Activated CD4-positive, alpha-beta T cell treated with anti-CD3 and anti-CD28 coated beads, Interleukin-2, amount 50 U/mL, for 16 hours (primary cell): ENCODE measurements at places on chromosomes 2 and 18.
A peak's percentile ranks its signal among the peaks of the same experiment; 100 is the strongest.

DNA sequence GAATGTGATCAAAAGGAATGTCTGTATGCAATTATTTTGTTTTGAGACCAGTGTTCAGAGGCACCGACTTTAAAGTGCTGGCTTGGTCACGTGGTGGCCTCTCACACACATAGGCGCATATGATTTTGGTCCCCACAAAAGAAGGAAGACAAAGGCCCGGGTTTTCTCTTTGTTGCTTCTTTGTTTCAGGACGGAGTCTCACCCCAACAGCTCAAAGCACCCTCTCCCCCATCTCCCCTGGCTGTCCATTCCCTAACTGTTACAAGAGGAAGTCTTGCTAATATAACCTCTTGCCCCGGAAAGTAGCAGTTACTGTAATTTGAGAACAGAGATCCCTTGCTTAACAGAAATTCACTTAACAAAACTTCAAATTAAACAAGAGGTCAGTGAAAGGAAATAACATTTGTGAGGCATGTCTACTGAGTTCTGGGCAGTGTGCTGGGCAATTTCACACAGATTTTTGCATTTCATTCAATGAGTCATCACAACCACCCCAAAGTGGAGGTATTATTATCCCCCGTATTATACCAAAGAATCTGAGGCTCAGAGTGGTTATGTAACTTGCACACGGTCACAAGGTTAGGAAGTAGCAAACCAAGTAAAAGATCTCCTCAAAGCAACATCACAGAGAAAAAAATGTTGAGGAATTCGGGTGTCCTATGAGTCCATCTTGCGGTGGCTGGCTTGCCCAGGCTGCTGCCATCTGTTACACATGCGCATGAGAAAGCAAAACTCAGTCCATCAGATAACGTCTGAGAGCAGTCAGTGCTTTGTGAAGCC is 75.8 kb downstream of the SDC1 start:
- no peak for DNase-seq

DNA sequence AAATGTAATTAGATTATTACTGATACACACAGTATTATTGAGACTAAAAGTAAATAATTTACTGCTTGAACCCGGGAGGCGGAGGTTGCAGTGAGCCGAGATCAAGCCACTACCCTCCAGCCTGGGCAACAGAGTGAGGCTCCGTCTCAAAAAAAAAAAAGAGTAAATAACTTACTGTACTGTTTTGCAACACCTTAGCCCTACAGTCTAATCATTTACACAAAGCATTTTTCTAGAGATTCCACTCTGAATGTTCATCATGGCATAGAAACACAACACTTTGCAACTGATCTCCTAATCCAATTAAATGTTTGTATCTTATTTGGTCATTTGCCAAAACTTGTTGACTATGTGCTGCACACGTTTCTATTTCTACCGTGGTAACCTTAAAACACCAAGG is 23.4 kb upstream of the RMP24 start:
- DNase-seq = no peak

DNA sequence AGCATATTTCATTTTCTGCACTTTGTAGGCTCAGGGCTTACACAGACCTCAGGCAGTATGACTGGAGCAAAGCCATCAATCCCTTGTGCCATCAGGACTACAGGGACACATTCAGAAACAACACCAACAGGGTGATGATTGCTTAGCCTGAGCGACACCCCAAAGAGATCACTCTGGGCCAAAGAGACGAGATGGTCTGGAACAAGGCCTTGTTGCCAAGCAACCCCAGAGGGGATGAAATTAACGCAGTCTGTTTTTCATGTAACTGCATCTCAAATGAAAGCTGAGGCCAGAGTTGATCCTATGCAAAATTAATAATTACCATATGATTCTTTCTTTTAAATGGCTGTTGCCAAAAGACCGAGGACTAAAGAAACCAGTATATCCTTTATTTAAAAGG is 20.2 kb upstream of the B3GNT2 start:
- DNase-seq = no peak

DNA sequence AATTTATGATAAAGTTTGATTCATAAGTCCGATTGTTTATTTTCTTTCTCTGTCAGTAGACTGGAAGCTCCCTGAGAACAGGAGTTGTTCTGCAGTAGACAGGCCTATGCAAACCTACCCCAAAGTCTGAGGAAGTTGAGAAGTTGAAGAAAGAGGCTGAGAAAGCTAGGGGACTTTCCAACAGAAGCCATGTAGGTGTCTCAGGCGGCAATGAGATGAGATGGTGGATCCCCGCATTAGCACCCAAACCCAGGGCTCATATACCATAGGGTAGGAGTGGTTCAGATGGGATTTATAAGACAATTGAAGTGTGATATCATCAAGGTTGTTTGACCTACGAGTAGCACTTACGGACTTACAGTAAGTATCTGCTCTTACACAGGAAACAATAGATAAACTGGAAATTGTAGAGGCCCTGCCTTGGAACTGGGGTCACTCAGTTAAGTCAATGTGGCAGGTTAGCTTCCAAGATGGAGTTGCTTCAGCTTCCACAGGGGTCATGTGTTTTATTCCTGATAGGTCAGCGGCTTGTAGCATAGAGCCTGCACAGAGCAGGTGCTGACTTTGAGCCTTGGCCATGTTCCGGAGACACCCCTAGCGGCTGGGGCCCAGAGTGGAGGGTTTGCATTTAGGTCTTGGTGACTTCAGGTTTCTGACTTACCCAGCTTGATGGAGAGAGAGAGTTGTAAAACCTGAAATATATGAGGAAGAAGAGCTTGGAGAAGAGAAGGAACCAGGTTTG is 2.3 kb upstream of the PSD4 start:
- DNase-seq = no peak

DNA sequence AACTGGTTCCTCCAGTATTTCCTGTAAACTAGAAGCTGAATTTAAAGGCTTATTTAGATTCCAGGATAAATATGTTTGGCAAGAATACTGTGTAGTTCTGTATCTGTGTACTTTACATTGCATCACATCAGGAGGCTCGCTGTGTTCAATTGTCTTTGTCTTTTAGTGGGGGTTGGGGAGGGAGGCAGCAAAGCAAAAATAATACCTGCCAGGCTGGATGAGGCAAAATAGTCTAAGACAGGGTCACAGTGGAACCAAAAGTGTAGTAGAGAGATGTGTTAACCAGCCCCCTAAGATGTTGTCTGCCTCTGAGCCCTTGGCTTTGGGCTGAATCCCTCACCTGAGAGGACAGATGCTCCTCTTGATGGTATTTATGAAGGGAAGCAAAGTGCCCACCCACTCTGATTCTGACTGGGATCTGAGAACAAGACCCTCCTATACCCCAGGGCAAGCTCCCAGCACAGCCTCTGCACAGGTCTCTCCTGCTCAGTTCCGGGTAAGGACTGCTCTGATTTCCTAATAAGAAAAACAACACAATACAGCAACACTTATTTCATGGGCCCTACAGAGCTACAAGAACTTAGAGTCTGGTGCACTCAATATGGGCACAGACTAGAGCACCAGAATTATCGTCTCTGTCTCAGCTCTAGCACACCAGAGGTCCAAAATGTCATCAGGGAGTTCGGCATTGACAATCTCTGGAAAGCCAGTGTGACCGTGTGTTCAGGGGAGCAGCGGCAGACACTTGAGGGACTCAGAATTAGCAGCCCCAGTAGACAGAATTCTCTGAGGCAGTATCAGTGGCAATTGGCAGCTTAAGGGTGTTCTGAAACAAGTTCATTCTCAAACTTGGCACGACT is 7.2 kb upstream of the AFTPH start:
- DNase-seq = no peak

DNA sequence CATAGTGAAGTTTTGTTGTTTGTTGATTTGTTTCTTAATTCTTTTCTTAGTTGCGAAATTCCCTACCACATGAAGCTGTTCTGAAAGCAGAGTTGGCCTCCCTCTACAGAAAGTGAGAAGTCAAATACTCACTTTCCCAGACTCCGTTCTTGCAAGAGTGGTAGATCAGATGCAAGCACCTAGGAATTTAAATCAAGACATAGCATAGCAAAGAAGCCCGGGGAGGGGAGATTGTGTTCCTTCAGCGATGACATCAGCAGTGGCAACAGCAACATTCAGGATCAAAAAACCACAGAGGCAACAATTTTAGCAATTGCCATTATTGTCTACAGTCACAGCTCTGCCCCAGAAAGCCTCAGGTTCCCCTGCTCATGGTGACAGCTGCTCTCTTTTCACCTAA is 580.0 kb downstream of the RNF144A start:
- no peak for DNase-seq

- DNase-seq = peak; percentile 41
Measured at GRCh38 chr2:24456599-24457556, 34.2 kb upstream of the NCOA1 start.

- DNase-seq = no peak
Measured at GRCh38 chr2:118851650-118852049, 4.2 kb upstream of the EN1 start.

DNA sequence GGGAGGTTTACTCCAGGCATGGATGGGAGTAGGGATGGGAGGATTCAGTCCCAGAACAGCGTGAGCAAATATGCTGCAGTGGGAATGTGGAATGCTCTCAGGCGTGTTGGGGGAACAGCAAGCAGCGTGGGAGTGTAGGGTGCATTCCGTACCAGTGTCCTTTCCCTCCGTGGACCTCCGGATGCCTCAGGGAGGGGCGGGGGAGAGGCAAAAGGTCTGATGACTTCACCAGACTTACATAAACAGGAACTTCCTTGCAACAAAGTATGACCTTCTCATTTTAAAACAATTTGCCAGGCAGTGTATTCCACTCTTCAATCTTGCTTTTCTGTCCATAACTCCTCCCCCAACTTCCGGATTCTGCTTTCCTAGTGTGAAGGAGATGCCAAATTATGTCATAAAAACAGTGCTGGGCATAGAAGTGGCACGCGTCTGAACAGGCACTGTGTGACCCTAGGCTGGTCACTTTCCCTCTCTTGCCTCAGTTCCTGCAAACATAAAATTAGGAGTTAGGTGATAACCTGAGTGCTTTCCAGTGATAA is 36.9 kb downstream of the RPL37A start:
- no peak for DNase-seq

- no peak for DNase-seq
Measured at GRCh38 chr2:231597627-231598026, 5.0 kb downstream of the TEX44 start.
